ENCODE measurements at places on chromosomes 1 and 21.

- DNase-seq = no peak
Measured at GRCh38 chr1:247407180-247407616, 8.8 kb upstream of the NLRP3 start.

DNA sequence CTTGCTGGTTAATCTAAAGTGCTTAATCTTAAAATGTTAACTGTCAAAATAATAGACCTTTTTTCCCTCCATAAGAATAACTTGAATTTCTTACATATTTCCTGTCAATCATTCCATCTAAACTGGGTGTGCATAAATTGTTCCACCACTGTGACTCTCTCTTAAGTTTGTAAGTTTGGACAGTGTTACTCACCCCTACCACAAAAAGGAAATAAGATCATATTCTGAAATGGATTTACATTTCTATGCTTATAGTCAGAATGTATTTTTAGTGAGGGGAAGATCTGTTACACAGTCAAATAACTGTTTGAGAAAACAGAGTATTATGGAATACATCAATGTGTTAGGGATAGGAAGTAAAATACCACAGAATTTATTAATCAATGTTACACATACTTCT lies 109.6 kb upstream of the DPYD start:
- DNase-seq = no peak

GRCh38 chr1:182707122-182707521 lies 22.7 kb upstream of the RGS8 start:
- DNase-seq = peak; percentile 48

- DNase-seq = no peak
Measured at GRCh38 chr1:7348580-7348979, 422.5 kb upstream of the VAMP3 start.
